ENCODE measurements at places on chromosomes 3 and 15.

- no peak for DNase-seq
Observed at GRCh38 chr3:15345608-15346137, 13.3 kb upstream of the SH3BP5 start.

DNA sequence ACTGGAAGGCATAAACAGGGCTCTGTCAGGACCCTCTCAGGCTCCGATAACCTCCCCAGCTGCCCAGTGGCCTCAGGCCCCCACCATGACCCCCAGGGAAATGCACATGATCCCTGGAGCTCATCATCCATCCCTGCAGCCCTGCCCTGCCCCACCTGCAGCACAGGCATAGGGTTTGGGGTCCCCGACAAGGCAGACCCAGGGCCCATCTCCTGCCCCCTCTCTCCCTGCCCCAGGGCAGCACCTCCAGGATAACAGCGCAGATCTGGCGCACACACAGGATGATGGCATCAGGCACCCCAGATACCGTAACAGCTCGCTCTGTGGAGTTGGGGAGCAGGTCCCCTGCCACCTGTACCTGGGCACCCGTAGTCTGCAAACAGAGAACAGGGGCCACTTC, 4.5 kb downstream of the GPR62 start:
- no peak for DNase-seq

DNA sequence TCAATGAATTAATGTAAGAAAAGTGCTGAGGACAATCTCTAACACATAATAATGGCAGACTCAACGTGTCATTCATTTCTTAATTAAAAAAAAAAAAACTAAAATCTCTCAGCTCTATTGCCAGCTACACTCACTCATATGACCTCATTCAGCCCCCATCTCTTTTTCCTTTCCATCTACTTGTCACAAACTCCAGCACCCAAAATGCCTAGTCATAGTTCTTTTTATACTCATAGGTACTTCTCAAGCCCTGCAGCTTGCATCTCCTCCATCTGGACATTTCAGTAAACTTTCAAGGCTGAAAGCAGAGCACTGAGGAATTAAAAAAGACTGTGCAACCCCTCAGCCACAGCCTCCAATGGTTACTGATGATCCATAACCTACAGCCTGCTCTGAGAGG, 109.8 kb downstream of the PLCH1 start:
- DNase-seq = no peak

- no peak for DNase-seq
Observed at GRCh38 chr15:97953254-97953653, 7.2 kb upstream of the ARRDC4 start.

DNA sequence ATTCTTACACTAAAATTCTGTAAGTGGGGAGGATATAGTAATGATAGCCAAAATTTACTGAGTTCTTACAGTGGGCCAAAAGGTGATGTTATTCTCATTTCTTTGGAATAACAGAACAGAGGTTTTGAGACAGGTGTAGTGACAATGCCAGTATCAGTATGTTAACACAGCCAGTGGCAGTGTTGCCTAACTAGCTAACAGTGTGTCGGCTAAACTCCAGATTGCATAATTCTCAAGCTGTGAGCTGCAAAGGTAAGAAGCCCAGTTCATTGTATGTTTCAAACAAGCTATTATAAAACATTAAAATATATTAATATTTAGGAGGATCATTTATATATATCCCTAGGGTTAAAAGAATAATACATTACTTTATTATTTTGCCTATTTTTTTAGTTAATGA, 920 bp downstream of the SLC15A2 start:
- no peak for DNase-seq

GRCh38 chr3:12579905-12580304, 23.0 kb downstream of the MKRN2 start:
- no peak for DNase-seq

DNA sequence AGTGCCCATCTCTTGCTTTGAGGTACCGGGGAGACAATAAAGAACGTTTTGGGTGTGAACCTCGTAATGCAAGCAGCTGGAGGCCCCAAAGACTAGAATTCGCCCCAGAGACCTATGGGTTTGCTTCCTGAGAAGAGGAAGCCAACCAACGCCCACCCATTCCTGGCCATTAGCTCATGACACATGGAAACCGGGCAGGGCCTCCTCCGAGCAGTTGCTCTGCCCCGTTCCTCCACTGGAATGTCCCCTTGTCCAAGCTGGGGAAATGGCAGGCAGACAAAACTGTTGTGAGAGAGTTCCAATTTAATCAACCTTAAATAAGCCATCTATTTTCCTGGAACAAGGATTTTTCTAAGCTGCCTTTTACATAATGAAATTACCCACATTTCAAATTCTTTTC, 250.9 kb upstream of the IGF1R start:
- no peak for DNase-seq

DNA sequence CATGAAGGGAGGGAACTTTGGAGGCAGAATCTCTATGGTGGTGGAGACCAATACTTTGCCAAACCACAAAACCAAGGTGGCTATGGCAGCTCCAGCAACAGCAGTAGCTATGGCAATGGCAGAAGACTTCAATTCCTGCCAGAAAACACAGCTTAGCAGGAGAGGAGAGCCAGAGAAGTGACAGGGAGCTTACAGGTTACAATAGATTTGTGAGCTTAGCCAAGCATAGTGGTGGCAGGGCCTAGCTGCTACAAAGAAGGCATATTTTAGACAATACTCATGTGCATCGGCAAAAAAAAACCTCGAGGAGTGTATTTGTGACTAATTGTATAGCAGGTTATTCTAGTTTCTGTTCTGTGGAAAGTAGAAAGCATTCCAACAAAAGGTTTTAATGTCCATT, 6.4 kb upstream of the CSTA start:
- DNase-seq = no peak

DNA sequence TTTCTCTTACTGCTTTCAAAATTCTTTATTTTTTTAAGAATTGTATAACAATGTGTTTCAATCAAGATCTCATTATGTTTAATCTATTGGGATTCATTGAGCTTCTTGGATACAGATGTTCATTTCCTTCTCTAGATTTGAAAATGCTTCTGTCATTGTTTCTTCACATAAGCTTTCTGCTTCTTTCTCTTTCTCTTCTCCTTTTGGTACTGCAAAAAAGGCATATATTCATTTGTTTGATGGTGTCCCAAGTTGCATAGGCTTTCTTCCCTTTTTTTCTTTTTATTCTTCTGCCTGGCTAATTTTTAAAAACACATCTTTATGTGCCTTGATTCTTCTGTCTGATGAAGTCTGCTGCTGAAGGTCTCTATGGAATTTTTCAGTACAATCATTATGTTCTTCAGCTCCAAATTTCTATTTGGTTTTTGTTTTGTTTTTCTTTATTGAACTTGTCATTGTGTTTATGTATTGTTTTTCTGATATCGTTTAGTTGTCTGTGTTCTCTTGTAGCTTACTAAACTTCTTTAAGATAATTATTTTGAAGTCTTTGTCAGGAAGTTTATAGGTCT, 88.9 kb downstream of the DTWD1 start:
- no peak for DNase-seq

DNA sequence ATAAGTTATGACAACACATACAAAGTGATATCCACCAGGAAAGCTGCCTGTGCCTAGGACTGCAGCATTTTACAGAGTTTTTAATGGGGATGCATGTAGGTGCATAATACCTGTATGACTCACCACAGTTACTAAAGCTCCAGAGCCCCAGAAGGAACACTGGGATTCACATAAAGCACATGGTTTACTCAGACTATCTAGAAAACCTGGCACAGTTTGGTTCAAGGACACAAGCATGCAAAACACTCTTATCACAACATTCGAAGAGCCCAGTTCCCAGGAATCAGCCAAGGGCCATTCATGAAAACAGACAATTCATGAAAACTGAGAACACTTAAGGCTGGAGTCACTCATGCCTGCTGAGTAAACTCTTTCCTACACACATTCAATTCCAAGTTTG, 261.0 kb downstream of the PYDC2 start:
- no peak for DNase-seq

GRCh38 chr3:128884992-128885391, 5.6 kb downstream of the ACAD9 start:
- DNase-seq = no peak

DNA sequence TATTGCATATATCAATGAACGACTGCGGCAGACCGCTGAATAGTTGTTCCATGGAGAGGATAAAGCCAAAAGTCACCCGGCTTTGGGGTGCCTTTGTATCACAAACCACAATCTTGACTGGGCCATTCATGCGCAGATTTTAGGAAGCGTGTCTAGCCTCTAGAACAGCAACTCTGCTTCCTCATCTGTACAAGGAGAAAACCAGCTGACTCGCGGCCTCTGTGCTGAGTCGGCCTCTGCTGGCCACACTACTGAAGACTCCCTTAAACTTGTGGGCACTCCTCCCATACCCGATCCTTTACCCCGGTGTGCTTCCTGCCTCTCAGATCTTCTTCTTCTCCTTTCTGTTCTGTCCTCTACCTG, 872 bp downstream of the DLEC1 start:
- no peak for DNase-seq

- DNase-seq = no peak
Observed at GRCh38 chr3:144497452-144497851, 525.8 kb downstream of the DIPK2A start.

GRCh38 chr3:113054552-113054951, 63.8 kb downstream of the GTPBP8 start:
- no peak for DNase-seq

GRCh38 chr3:38203690-38204089, 38.4 kb downstream of the OXSR1 start:
- no peak for DNase-seq

- DNase-seq = no peak
Observed at GRCh38 chr15:60993008-60993407, 236.1 kb downstream of the RORA start.

DNA sequence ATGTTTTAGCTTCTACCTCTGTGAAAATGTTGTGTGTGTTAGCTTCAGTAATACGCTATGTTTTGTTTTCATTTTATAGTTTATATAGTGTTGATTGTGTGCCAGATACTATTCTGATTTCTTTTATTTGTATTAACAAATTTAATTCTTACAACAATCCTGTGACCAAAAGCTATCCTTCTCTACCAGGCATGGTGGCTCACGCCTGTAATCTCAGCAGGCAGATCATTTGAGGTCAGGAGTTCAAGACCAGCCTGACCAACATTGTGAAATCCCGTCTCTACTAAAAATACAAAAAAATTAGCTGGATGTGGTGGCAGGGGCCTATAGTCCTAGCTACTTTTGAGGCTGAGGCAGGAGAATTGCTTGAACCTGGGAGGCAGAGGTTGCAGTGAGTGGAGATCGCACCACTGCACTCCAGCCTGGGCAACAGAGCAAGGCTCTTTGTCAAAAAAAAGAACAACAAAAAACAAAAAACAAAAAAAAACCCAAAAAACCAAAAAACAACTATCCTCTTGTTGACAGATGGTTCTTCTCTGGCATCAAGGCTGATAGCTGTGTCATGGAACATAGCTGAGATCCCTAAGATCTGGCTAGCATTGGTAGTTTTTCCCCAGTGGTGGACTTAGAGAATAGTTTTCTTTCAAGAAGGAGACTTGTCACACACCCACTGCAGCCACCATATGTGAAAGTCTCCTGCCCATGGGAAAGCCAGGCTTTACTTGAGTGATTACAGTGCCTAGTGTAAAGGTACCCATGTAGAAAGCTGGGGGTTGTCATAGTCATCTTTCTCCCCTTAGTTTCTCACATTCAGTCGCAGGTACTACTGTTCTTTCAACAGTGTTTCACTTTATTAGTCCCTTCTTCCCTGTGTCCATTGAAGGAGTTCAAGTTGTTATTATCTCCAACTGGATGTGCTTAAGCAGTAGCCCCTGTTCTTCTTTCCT, 116.5 kb downstream of the UBE2E2 start:
- no peak for DNase-seq

DNA sequence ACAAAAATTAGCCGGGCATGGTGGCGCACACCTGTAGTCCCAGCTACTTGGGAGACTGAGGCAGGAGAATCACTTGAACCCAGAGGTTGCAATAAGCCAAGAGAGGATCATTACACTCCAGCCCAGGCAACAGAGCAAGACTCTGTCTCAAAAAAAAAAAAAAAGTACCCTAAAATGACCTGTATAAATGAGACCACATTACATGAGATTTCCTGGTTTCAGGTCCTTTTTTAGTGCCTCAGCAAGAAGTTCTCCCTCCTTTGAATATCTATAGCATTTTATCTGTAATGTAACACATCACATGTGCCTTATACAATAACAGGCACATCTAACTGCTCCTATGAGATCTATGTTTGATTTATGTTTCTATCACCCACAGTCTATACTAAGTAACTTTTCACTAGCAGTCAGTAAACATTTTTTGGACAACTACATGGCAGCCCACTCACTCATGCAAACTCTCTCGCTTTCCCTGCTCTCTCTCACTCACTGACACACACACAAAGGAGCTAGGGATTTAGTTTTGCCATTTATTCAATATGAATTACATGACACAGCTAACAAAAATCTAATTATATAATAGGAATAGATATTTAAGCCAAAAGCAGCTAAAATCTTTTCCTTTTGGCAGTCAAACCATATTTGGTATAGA, 34.1 kb downstream of the ADAM10 start:
- no peak for DNase-seq

GRCh38 chr3:38611866-38612265, 37.6 kb downstream of the SCN5A start:
- DNase-seq = no peak

DNA sequence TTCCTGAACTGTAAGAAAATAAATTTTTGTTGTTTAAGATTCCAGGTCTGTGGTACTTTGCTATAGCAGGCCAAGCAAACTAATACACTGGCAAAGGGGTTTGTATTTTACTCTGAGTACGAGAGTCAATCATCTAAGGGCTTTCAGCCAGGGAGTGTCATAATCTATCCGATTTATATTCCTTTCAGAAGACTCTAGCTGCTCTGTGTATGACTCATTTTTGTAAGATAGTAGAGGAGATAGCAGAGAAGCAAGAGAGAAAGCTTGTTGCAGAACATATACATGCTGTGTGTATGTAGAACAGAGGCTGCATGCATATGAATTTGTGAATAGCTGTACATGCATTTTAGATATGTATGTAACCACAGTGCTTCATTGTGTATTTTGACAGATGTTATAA, 577.9 kb upstream of the EPHA6 start:
- no peak for DNase-seq

GRCh38 chr3:157096328-157096727, 63.6 kb downstream of the CCNL1 start:
- DNase-seq = no peak

- DNase-seq = no peak
Observed at GRCh38 chr15:101254157-101255050, 2.6 kb upstream of the CHSY1 start.

DNA sequence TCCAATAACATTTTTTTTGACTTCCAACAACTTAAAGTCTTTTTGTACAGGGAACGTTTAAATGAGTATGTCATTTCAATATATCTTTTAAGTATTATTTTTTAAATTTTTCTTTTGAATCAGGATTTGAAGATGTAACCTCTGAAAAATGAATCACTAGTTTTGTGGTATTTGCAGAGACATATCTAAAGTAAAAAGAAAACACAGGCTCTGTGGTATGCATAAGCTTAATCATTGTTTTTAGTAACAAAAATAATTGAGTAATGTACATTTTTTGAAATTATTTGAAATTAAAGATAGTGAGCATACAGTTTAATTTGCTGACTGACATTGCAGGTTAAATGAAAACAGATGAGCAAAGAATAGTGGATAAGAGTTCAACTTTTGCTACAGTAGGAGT, 531.3 kb downstream of the ROBO1 start:
- no peak for DNase-seq

GRCh38 chr15:101055411-101055810, 136.3 kb downstream of the LRRK1 start:
- no peak for DNase-seq

GRCh38 chr3:151871639-151872468, 1.6 kb upstream of the SUCNR1 start:
- DNase-seq = no peak
